NCI-H1436 treated with DMSO at 0.1 percent for 48 hours (cell line): ENCODE measurements at places on chromosomes 6 and 20.

DNA sequence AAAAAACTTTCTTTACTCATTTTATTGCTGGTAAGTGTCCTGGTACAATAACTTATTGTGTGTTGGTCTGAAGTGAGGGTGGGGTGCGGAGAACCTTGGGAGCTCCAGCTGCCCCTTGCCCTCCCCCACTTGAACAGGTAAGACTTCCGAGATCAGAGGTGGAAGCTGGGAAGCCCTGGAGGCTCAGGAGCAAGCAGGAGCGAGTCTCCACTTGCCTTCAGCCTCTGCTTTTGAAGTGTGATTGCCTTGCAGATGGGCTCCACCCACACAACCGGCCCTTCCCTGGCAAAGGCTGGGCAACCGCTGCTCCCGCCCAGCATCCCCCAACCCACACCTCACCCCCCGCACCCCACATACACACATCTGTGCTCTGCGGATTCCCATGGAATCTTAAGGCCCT is 179.6 kb downstream of the TFAP2C start:
- no peak for DNase-seq

DNA sequence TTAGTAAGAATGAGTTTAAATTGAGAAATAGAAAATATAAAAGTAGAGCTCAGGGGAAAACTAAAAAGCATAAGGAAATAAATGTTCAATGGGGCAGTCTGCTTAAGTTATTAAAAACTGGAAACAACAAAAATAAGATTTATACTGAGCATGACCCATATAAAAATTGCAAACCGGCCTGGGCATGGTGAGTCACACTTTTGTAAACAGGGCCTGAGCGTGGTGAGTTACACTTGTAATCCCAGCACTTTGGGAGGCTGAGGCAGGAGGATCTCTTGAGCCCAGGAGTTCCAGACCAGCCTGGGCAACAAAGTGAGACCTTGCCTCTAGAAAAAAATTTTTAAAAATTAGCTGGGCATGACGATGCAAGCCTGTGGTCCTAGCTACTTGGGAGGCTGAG is 74.6 kb downstream of the TMEM244 start:
- no peak for DNase-seq

DNA sequence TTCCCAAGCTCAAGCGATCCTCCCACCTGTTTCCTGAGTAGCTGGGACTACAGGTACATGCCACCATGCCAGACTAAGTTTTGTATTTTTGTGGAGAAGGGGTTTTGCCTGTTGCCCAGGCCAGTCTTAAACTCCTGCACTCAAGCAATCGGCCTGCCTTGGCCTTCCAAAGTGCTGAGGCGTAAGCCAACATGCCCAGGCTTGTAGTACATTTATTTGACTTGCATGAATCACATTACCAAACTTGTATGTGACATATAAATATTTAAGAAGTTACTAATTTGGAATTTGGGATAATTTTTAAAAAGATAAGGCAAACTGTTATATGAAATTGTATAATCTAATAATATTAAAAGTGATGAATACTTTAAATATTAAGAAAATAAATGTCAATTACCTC is 157.6 kb downstream of the MCHR2 start:
- no peak for DNase-seq

DNA sequence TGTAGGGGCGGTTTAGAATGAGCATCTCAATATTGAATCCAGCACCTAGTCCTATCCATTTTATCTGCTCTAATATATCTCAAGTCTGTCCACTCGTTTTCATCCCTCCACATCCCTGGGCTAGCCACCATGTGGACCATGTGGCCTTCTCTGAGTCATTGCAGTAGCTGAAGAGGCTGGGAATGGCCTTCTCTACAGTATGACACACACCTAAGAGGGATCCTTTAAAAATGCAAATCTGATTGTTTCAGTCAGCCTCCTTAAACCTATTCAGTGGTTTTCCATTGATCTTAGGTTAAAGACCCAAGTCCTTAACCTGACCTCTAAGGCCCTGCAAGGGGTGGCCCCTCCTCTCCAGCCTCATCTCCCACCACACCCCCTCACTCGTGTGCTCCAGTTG is 9.4 kb downstream of the RING1 start:
- no peak for DNase-seq

- DNase-seq: peak; percentile 66
Observed at GRCh38 chr6:28212510-28213212, 12.4 kb upstream of the ZSCAN9 start.

- DNase-seq: no peak
Observed at GRCh38 chr6:105949869-105950268, 136.3 kb upstream of the PRDM1 start.

GRCh38 chr20:3224681-3225421 is 14.1 kb downstream of the SLC4A11 start:
- no peak for DNase-seq

DNA sequence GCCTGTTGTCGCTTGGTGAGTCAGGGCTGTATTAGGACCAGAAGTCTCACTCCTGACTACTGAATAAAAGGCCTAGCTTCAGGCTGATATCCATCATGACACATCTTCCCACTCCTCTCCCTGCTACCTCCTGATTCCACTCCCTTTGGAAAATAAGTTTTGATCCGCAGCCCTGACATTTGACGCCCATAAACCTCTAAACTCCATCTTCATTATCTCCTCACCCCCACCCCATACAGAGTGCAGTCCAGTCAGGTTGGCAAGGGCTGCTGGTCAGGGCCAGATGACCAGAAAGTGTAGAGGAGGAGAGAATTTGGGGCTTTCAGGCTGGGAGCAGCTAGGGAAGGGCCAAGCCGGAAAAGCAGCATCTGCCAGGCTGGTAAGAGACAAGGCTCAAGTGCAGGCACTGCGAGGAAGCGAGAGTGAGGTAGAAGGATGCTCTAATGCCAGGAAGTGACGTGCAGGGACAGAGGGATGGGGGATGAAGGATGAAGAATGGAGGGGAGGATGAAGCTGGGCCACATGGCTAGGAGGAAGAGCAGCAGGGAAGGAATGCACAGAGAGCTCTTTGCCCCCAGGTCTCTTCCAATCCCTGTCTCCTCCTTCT is 1.2 kb downstream of the GGT7 start:
- no peak for DNase-seq

- DNase-seq: no peak
Observed at GRCh38 chr6:134340179-134340975, 22.5 kb upstream of the SGK1 start.

DNA sequence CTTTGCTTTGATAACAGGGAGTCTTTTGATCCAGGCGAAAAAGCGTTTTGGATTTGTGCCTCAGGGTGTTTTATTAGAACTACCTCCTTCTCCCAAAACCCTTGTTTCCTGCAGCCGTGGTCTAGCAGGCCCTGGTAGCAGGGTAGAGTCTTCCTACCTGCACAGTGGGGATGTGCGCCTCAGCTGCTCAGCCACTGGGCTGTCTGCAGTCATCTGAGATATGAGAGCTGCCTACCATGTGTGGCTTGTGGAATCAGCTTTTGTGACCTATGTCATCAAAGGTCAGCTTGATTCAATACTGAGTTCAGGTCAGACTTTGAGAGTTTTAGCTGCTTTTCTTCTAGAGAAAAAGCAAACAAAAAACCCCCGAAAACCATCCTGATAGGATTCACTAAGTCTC is 279.5 kb downstream of the CLIC5 start:
- DNase-seq: no peak

DNA sequence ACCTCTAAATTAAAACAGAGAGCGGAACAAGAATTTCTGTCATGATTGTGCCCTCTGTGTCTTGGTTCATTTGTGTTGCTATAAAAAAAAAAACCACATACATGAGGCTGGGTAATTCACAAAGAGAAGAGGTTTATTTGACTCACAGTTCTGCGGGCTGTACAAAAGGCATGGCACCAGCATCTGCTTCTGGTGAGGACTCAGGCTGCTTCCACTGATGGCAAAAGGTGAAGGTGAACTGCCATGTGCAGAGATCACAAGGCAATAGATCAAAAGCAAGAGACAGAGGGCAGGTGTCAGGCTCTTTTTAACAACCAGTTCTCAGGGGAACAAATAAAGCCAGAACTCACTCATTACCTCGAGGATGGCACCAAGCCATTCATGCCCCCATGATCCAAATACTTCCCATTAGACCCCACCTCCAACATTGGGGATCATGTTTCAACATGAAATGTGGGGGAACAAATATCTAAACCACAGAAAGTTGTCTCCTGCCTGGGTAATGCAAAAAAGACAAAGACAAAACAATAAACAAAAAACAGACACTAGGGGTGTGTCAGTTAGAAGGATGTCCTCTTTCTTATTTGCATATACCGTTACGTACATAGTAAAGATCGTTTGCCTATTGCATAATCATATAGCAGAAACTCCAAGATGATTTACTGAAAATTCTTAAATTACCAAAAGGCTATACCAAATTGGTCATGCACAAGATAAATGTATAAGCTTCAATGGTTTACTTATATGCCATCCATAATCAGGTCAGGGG is 17.0 kb downstream of the SERPINB9 start:
- DNase-seq: no peak

DNA sequence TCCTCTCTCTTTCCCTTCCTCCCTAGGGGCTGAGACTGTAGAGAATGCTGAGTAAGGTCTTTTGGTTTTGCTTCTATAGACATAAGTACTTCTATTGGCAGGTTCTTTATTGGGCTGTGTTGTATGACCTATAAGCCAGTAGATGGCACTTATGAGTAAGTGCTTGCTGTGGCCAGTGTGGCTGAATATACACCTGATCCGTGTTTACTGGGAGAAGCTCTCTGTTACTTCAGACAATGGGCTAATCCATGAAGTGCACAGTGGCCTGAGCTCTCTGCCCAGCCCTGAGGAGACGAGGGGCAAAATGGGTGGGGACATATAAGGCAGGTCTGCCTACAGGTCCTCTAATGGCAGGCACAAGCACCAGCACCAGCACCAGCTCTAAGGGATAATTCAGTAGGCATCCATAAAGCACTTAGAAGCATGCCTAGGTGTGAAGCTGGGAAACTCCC is 610.3 kb downstream of the RNF144B start:
- no peak for DNase-seq

DNA sequence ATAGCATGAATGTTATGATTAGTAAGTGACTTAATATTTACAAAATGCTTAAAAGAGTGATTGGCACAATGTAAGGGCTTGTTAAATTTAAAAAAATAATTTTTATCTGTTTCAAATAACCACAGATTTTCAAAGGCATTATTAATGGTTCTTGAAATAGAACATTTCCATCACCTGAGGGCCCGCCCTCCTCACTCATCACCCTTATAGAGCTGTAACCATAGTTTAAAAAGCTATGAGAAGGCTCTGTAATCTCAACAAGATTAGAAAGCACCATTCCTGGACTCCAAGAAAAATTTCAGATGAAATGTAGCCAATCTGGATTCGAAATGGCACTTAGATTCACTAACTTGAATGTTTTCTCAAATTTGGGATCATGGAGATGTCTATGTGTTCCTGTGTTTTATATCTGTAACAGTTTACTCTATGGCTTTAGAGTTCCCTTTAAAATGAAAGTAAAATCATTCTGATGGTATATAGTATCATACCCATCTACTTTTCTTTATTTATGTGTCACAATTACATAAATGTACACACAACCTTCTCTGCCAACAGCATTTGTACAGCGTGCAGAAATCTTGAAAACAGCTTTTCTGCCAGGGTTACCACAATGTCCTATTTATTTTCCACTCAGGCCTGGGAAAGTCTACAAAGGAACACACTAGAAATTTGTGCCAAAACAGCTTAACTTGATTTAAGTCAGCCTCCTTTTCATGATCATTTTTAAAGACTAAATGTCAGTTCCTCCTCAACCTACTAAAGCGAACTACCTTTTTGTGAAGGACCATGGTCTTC is 207.7 kb downstream of the TBX18 start:
- no peak for DNase-seq

- no peak for DNase-seq
Observed at GRCh38 chr6:74447013-74447412, 751.0 kb downstream of the CD109 start.

- DNase-seq: no peak
Observed at GRCh38 chr20:6686171-6686570, 81.3 kb upstream of the BMP2 start.

DNA sequence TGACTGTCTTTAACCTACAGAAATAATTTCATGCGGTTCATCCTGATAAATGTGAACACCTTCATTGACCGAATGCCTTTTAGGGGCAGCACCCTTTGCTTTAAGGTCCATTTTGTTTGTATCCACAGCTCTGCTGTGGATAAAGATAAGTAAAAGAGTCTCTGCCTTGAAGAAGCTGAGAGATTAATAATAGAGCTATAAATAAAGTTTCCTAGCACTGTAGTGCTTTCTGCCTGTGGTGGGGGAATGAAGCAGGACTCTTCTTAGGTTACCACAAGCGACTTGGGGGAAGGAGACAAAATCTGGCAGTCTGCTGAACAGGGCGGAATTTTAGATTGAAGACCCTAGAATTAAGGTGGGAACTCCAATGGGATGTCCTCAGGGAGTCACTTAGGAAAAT is 57.6 kb downstream of the EYA4 start:
- DNase-seq: no peak

DNA sequence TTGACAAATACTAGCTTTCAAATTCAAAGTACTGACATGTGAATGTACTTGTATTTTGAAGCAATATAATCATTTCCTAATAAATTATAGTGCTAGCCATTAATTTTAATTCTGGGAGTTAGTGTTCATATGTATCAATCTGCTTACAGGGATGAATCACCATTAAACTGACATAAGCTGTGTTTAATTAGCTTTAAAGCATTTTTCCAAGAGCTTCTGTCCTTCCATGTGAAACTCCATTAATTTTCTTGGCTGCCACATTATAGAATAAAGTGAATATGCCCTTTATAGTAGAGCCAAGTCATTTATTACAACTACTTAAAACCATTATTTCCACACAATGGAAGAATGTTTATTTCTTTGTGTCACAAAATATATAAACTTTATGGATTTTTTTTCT is 150.8 kb downstream of the COL21A1 start:
- no peak for DNase-seq

GRCh38 chr6:51027283-51028065 is 208.8 kb downstream of the TFAP2B start:
- DNase-seq: no peak

- peak; percentile 70 for DNase-seq
Observed at GRCh38 chr6:113856625-113857555, at the start of gene MARCKS. TSS of gene MARCKS (plus strand) at chr6:113857345. CDS start at chr6:113857746, 401 bp downstream.

DNA sequence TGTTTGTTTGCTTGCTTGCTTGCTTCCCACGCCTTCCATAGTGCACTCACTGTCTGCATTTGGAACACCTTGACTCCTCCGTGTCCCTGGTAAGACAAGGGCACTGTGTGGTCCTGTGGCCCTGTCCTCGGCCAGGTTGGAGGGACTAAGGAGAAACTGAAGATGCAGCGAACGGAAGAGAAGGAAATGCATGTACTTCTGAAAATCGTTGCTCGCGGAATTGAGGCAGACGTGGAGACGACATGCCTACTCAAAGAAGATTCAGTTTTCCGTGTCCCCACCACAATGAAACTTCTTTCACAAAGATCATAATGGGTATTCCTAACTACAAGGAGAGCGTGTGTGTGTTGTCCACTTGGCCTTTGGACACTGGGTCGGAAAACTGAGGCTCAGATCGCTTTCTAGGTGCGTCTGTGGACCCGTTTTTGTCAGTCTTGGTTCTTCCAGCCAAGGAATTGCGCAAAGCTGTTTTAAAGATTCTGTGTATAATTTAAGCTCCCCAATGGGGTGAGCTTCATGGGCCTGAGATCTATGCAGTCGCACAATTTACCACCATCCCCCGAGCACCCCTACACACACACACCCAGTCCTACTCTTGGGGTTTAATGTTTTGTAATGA is 120.4 kb upstream of the ZNF184 start:
- no peak for DNase-seq

- DNase-seq: no peak
Observed at GRCh38 chr20:36519012-36519719, 22.2 kb upstream of the MYL9 start.
